ENCODE measurements at places on chromosomes 11 and 22.

DNA sequence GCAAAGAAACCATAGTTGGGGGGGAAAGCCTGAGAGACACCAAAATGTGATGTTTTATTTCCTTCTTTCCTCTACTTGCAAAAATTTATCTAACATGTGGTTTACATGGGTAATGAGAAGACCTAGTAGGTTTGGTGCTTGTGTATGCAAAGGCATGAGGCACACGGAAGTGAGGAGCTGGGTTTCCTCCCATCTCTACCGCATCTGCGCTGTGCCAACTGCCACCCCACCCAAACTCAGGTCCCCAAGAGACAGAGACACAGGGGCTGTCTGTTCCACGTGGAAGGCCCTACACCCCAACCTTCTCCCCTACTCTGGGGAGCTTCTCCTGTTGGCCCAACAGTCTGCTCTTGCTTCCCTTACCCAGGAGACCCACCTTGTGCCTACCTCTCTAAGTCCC lies 4.8 kb downstream of the RTL6 start:
- peak; percentile 19 for DNase-seq

GRCh38 chr11:116929414-116930090 lies 92.1 kb upstream of the APOA1 start:
- no peak for DNase-seq

DNA sequence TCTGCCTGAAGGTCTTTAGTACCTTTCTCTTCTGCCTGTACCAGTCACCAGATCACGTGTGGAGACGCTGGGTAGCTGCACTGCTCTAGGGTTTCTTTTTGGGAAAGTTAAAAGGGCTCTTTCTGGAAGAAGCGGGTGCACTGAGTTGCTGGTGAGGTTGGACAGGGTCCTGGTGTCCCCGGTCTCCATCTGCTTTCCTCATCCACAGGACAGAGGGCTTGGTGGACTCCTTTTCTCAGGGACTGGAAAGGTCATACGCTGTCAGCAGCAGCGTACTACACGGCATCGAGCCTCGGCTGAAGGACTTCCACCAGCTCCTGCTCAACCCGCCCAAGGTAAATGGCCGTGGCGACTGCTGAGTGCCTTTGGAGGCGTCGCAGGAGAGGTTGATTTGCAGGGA lies 52.8 kb downstream of the SBF1 start:
- no peak for DNase-seq

- no peak for DNase-seq
These were observed 5.2 kb downstream of the SIK3 start for GRCh38 chr11:117092951-117093590.

DNA sequence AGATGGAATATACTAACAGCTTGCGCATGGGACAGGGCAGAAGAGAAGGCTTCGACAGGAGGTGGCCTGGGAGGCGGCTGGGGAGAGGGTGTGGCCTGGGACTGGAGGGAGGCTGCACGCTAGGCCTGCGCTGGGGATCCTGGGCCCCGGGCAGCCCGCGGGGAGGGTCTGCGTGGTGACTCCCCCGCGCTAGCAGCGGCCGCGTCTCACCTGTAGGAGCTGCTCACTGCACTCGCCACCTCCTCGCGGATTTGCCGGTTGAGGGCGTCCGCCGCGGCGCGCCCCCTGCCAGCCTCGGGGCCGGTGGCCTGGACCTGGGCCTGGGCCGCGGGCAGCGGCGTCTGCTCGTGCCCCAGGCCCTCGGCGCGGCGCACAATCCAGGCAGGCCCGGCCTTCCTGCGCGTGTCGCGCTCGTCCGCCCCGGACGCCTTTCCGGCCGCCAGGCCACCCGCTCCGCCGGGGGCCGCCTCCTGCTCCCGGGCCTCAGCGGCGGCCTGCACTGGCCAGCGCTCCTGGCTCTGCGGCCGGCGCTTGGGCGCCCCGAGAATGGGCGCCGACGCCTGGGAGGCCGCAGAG lies 1.5 kb downstream of the MAP6 start:
- DNase-seq: no peak
